Activated T-helper 1 cell treated with anti-CD3 and anti-CD28 coated beads, Interleukin-12 subunit alpha, Interleukin-12 subunit beta, Interleukin-2, Interleukin-4 antibody, amounts not matched to agents 30 ng/mL and 10 ng/mL and 1 ng/mL, durations not matched to agents 14 hours and 24 hours and 36 hours (primary cell): ENCODE measurements at places on chromosomes 2 and 18. TPM values are rescaled to one million over a fixed set of nuclear protein-coding genes. Genes with fewer than 3 reads are reported as not detected.

GRCh38 chr2:190627448-190628412 is 21.2 kb upstream of the NAB1 start:
- peak overlapping the region; percentile 85 for H3K4me3 ChIP-seq
- no peak for DNase-seq
- H3K27me3 ChIP-seq: peaks cover 12% of the 10 kb centered on the region
- no peak overlapping the region for H3K27ac ChIP-seq

- no peaks in the 10 kb centered on the region for H3K4me1 ChIP-seq
- H3K27ac ChIP-seq: no peak overlapping the region
- peaks cover 2% of the 10 kb centered on the region for H3K27me3 ChIP-seq
- no peak overlapping the region for H3K4me3 ChIP-seq
These were observed 136.4 kb downstream of the SH3RF3 start for GRCh38 chr2:109265369-109265768.

KATNAL2 gene
- total RNA-seq: 0.26 and 0.27 TPM in 2 replicates

- H3K36me3 ChIP-seq: peaks cover 2% of the 10 kb centered on the region
- no peak for DNase-seq
- H3K27me3 ChIP-seq: peaks cover 2% of the 10 kb centered on the region
- H3K4me3 ChIP-seq: no peak overlapping the region
These were observed 157.7 kb downstream of the TWIST2 start for GRCh38 chr2:239005586-239005985.

- no peaks in the 10 kb centered on the region for H3K36me3 ChIP-seq
- peaks cover 23% of the 10 kb centered on the region for H3K4me1 ChIP-seq
- no peak overlapping the region for H3K27ac ChIP-seq
These were observed 6.5 kb downstream of the IGFBP5 start for GRCh38 chr2:216688731-216689340.

DNA sequence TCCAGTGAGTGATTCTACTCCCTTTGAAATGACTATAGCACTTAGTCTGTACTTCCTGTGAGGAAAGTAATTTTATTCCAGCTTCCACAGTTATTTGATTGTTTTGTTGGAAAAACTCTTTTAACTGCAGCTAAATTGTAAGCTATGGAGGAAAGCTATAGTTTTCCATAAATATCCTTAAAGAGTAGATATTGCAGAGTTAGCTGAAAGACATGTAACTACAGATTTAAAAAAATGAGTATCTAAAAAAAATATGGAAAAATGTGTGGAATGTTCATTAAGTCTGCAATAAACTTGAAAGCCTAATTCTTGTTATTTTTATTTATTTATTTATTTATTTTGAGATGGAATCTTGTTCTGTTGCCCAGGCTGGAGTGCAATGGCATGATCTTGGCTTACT is 56.8 kb upstream of the AQP4 start:
- no peak overlapping the region for H3K4me3 ChIP-seq
- DNase-seq: no peak
- no peaks in the 10 kb centered on the region for H3K27me3 ChIP-seq
- H3K27ac ChIP-seq: no peak overlapping the region

GRCh38 chr18:51168026-51168742 is 29.3 kb downstream of the MEX3C start:
- peak overlapping the region; percentile 80 for H3K27ac ChIP-seq
- no peak for DNase-seq
- peaks cover 12% of the 10 kb centered on the region for H3K36me3 ChIP-seq
- H3K4me1 ChIP-seq: peaks cover 70% of the 10 kb centered on the region
- H3K27me3 ChIP-seq: no peaks in the 10 kb centered on the region

ASIC4 gene
- 0.08 TPM in 1 of 2 replicates, not detected in the other for total RNA-seq

DNA sequence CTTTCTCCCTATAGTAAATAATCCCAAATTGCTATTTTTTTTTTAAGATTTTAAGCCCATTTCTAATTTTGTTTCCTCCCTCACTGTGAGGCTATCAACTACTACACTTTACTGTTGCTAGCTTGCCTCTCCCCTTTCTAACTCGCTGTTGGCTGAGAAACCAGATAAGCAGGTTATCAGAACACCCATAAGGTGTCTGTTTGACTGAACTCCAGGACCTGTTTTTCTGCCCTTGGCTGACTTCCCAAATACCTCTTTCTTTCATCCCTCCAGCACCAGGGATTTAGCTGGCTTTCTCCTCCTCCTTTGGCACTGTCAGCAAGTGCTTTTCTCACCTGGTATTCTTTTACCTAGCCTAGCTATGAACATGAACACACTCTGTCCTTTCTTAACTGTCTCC is 11.1 kb downstream of the TRAK2 start:
- no peak overlapping the region for H3K27ac ChIP-seq
- H3K36me3 ChIP-seq: peaks cover 12% of the 10 kb centered on the region
- peaks cover 11% of the 10 kb centered on the region for H3K4me1 ChIP-seq
- no peak for DNase-seq
- no peaks in the 10 kb centered on the region for H3K27me3 ChIP-seq
- no peak overlapping the region for H3K4me3 ChIP-seq

DNA sequence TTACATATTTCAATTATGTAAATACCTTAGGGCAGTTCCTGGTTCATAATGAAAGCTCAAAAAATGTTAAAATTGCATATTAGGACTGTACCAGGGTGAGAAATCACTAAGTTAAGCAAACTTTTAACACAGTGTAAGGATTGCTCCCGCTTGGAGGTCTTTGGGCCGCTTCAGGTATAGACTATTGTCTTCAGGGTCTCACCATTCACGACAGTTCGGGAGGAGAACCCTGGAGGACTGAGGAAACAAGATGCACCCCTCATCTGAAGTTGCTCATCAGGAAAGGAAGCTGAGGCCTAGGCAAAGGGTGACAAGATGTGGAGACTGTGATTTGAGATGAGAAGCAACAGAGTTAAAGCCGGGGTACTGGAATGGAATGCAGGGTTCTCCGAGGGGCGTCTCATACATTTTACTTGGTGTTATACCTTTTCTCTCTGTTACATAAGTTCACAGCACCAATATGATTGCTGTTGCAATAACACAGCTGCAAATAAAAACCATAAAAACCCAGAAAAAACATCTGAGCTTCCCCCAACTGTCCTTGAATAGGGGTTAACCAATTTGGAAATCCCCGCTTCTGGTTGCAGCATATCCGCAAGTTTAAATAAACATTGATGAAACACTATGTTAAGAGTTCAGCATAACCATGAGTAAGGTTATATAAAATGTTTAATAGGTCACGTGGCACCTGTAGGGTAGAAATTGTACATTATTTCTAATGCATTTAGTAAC is 40.1 kb downstream of the FBXO48 start:
- H3K4me3 ChIP-seq: no peak overlapping the region
- H3K36me3 ChIP-seq: peaks cover under 1% of the 10 kb centered on the region
- peaks cover 4% of the 10 kb centered on the region for H3K27me3 ChIP-seq
- H3K4me1 ChIP-seq: peaks cover 8% of the 10 kb centered on the region

DNA sequence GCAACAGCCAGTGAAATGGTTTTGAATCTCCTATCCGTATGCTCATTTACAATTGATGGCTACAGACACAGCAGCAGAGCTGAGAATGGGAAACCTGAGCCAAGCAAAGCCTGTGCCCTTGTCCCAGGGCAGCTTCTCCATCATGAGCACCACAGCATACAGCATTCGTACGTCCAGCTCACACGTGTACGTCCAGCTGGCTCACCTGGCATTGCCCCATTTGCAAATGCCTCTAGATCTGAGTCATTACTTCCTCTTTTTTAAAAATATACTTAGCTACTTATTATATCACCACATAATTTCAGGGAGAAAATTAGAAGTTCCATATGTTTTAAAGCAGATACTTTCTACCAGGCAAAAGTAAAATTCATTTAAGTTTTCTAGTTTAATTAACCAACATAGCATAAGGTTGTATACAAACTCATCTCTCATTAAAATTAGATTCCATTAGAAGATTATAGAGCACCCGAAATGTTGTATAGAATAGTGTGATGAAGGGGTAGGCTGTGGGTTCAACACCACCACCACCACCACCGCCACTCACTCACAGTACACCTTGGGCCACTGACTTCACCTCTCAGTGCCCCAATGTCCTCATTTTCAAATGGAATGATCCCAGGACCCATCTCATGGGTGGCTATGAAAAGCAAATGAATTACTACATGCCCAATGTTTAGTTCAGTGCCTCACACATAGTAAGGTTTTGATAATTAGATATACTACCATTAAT is 31.4 kb upstream of the TMEM177 start:
- peaks cover 19% of the 10 kb centered on the region for H3K27me3 ChIP-seq
- no peaks in the 10 kb centered on the region for H3K4me1 ChIP-seq
- H3K27ac ChIP-seq: no peak overlapping the region
- DNase-seq: no peak
- H3K4me3 ChIP-seq: no peak overlapping the region
- no peaks in the 10 kb centered on the region for H3K36me3 ChIP-seq

DNA sequence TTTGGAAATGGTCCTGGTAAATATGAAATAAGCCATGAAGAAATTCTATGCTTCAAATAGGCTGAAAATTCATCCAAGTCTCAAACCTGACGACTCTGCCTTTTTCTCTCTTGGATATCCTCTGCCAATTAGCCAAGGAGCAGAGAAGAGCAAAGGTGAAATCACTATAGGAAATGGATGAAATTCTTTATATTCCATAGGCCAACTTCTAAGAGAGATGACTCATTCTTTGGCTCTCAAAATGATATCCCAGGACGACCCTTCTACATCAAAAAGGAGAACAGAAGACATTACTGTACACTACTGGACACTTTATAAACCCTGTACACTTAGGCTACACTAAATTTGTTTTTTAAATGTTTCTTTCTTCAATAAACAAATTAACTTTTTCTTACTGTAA is 22.7 kb downstream of the PDE1A start:
- no peaks in the 10 kb centered on the region for H3K4me1 ChIP-seq
- no peak overlapping the region for H3K27ac ChIP-seq
- no peaks in the 10 kb centered on the region for H3K36me3 ChIP-seq
- no peak for DNase-seq

GRCh38 chr2:5250482-5250881 is 441.7 kb upstream of the SOX11 start:
- no peaks in the 10 kb centered on the region for H3K27me3 ChIP-seq
- DNase-seq: no peak
- no peaks in the 10 kb centered on the region for H3K36me3 ChIP-seq
- no peak overlapping the region for H3K4me3 ChIP-seq
